Right kidney (tissue), 9 donors: ENCODE measurements at places on chromosomes 5 and 9.

DNA sequence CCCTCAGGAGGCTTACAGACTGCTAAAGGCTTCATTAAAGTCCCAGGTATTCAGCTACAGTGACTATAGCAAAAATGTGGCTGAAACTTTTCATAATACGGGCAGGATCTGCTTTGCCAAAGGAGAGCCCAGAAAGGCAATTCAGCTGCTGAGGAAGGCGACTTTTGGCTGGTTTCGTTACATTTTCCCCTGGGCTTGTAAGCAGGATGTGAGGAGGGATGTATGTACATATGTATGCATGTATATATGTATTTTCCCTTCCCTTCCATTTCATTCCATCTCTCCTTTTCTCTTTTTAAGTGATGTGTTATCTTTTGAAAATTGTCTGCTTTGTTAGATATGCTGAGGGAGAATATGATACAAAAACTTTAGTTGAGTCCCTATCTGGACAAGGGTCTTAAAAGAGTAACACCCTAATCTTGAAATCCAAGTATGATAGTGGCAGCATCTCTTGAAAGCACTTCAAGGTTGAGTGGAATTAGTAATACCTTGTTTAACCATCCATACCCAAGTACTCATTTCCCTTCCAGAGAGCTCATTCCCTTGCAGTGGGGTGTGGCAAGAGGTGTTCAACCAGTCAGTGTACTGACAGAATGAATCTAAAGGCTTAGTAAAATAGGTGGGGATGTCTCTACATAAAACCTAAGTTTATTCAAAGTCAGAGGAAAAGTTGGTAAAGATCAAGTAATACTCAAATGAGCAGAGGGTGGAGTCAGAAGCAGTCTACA, 28.7 kb downstream of the RAD1 start:
- no peak for DNase-seq

DNA sequence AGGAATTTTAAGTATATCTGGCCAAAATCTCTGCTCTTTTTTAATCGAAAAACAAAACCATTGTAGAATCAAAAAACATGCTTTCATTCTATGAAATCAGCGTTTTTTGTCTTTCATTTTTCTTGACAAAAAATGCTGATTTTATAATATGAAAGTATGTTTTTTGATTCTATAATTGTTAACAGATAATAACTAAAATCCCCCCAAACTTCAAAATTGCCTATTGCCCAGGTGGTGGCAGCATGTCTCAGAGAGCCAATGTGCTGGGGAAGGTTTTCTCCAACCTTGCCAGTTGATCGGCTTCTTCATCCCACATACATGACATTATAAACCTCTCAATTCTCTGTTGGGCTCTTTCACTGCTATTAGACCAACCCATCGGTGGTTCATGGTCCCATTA, 5.1 kb upstream of the SMIM15 start:
- no peak for DNase-seq

GRCh38 chr9:126376311-126377175, 49.9 kb downstream of the MVB12B start:
- peak; percentile 64 for DNase-seq

DNA sequence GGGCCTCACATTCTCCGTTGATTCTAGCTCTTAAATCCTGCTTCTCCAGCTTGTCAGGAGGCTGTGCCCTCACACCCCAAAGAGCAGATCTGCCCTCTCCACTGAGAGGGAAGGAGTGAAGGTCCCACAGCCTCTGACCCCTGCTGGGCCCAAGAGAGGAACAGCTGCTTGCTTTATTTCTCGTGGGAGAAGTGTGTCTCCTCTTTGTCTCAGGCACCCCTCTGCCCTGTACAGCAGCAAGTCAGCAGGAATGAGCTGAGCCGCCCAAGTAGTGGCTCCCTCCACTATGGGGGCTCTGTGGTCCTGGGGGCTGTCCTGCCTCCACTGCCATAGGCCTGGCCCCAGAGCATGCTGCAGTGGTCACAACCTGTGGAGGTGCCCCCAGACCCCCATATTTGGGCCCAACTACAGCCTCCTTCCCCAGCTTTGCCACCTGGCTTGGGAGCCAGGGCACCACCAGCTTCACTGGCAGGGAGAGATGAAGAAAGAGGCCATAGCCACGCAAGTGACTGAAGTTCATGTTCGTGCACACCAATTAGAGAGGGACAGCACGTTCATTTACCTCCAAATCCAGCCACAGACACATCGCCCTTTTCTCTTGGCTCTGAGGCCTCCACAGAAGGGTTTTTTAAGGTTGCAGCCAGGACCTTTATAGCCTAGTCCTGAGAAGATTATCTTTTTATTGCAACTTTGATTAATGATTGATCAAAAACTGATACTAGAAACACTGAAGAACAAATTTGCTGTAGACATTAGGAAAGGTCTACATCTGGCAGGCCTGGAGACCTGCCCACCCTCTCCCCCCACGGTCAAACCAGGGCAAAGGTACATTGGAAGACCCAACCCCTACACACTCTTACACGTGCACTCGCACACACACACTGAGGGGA, 27.5 kb downstream of the IRF1 start:
- DNase-seq, result no peak

GRCh38 chr5:30932273-30933017, 261.0 kb upstream of the CDH6 start:
- DNase-seq, result no peak

DNA sequence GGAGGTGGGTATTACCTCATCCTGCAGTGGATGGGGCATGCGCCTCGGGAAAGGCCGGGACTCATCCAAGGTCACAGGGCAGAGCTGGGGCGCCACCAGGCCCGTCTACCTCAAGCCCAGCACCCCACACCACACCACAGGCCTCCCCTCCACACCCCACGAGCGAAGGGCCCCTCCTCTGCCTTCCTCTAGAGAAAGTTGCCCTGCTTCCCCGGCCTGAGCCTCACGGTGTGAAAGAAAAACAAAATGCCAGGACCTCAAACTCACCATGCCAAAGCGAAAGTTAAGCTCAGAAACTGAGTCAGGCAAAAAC, 161.1 kb downstream of the COL23A1 start:
- DNase-seq, result no peak

- DNase-seq, result no peak
Measured at GRCh38 chr5:18553269-18553668, 919.0 kb downstream of the TAF11L14 start.

DNA sequence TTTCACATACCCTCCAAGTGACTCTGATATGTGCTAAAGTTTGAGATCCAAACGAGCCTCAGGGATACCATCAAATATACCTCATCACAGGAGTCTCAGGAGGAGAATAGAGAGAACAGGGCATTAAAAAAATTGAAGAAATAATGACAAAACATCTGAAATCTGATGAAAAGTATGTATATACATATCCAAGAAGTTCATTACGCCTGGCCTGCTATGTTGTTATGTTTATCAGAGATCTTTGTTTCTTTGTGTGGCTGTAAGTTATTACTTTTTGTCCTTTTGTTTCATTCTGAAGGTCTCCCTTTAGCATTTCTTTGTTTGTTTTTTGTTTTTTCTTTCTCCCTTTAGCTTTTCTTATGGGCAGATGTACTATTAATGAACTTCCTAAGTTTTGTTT, 2.5 kb upstream of the CCL19 start:
- DNase-seq, result no peak

- DNase-seq, result no peak
Measured at GRCh38 chr9:108603141-108603540, 252.6 kb downstream of the ACTL7B start.

- DNase-seq, result no peak
Measured at GRCh38 chr5:11038772-11039171, 277.7 kb upstream of the DAP start.

- no peak for DNase-seq
Measured at GRCh38 chr5:63131626-63132285, 553.1 kb downstream of the LRRC70 start.

- DNase-seq, result no peak
Measured at GRCh38 chr5:39233783-39234182, 14.4 kb upstream of the FYB1 start.
